ENCODE measurements at places on chromosomes 2 and 18.

DNA sequence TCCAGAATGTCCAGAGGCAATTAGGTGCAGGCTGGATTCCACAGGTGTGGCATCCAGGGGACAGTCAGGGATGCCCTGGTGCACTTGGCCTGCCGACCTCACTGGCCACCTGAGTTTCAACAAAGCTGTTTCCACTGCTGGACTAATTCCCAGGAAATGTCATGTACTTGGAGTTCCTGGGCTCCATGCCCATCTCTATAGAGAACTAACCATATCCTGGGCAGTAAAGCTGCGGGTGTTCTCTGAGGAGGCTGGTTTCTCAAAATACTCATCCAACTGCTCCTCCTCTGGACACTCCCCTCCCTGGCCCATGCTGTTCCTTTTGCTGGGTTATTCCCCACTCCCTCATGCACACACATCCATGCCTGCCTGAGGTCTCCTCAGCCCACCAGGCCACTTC, 161.9 kb upstream of the SKOR2 start:
- no peak for DNase-seq

GRCh38 chr2:121479882-121480522, 50.7 kb upstream of the RNU4ATAC start:
- DNase-seq = no peak

DNA sequence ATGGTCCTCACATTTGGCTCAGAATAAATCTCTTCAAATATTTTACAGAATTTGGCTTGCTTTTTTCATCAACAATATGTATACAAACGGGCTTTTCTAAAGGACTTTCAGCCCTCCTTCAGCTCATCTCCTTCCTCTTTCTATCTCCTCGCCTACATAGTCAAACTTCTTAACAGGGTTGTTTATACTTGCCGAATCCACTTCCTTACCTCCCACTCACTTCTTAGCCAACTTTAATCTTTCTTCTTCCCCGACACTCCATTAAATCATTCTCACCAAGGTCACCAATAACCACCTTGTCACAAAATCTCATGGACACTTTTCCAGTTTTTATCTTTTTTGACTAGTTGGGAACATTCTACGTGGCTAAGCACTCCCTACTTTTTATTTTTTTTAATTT, 325.2 kb downstream of the PLCL1 start:
- DNase-seq = no peak

- DNase-seq = no peak
Measured at GRCh38 chr2:108634576-108635160, 84.6 kb upstream of the RANBP2 start.

DNA sequence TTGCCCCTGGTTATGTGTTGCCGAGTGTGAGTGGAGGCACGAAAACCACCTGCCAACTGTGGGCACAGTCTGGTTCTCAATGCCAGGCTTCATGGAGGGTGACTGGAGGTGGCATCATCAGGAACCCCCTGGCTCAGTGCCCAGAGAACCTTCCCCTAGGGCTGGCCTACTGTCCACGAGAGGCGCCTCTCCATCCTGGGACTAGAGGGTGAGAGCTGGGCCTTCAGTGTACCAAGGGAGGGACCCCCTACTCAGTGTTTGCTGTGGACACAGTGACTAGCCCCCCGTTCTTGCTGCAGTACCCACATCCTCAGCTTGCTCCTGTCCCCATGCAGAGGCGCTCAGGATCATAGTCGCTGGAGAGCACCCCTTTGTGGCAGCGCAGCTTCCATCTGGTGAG, 202.6 kb downstream of the HDAC4 start:
- DNase-seq = no peak

DNA sequence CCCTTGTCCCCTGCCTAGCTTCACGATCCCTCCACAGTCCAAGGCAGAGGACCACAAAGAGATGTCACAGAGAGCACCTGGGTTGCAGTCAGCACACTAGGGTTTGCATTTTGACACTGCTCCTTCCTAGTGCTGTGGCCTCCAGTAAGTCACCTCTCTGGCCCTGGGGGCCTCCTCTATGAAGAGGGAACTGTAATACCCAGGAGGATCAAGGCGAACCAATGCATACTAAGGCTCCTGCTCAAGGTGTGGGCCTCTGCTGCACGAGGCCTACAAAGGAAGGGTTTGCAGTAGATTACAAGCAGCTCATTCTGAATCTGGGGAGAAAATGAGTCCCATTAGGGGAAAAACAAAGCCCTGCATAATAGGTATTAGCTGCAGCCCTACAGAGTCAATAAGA, 72.3 kb upstream of the FZD7 start:
- no peak for DNase-seq

- no peak for DNase-seq
Measured at GRCh38 chr18:25042641-25043051, 309.3 kb downstream of the ZNF521 start.

DNA sequence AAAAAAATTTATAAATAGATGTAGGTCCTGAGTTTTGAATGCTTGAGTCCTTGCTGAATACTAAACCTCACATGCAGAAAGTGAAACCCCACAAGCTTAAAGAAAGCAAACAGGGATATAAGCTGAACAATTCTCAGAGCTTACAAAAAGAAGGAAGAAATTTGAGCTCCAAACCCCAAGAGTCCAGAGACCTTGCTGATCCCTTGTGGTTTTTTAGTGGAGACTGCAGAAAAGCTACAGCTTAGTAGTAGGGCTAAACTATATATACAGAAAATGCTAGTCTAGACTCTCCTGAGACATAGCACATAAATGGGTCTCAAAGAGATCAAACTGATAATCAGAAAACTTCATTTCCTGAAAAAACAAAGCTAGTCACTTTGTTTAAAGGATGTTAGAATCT, 1548.1 kb upstream of the ZEB2 start:
- no peak for DNase-seq

DNA sequence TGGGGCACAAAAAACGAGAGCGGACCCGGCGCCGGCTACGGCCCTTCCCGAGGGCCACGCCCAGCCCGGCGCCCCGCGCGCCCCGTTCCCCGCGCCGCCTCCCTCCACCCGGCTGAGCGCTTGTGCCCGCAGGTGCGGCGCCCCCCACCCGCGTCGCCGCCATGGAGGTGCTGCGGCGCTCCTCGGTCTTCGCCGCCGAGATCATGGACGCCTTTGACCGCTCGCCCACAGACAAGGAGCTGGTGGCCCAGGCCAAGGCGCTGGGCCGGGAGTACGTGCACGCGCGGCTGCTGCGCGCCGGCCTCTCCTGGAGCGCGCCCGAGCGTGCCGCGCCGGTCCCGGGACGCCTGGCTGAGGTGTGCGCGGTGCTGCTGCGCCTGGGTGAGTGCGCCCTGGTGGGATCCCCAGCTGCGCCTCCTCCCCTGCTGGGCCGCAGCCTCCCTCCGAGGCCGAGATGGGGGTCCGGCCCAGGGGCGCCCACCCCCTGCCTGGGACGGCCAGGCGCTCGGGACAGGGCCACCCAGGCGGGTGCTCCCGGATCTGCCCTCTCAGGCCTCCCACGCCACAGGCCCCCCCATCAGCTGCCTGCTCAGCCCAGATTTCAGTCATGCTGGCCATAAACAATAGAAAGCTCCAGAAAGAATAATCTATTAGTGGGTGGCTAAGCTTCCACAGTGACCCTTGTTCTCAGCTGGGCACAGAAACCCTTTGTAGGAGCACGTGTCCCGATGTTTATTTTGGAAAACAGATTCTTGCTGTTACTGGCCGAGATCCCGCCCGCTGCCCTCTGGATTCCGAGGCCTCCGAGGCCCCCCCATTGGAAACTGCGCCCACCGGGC, 997 bp downstream of the BOK start:
- no peak for DNase-seq

GRCh38 chr2:143474586-143474985, 345.4 kb downstream of the ARHGAP15 start:
- no peak for DNase-seq

Measured in activated CD4-positive, CD25-positive, alpha-beta regulatory T cell treated with anti-CD3 and anti-CD28 coated beads, Interleukin-2, amount 50 U/mL, for 16 hours (primary cell).